Activated CD4-positive, alpha-beta memory T cell treated with anti-CD3 and anti-CD28 coated beads for 36 hours (primary cell): ENCODE measurements at places on chromosomes 6 and 20.

- peaks cover 6% of the 10 kb centered on the region for H3K27me3 ChIP-seq
- H3K4me3 ChIP-seq = no peak overlapping the region
- H3K4me1 ChIP-seq = no peaks in the 10 kb centered on the region
- no peak for DNase-seq
- H3K36me3 ChIP-seq = no peaks in the 10 kb centered on the region
Measured at GRCh38 chr6:84282550-84282949, 55.1 kb upstream of the CEP162 start.

DNA sequence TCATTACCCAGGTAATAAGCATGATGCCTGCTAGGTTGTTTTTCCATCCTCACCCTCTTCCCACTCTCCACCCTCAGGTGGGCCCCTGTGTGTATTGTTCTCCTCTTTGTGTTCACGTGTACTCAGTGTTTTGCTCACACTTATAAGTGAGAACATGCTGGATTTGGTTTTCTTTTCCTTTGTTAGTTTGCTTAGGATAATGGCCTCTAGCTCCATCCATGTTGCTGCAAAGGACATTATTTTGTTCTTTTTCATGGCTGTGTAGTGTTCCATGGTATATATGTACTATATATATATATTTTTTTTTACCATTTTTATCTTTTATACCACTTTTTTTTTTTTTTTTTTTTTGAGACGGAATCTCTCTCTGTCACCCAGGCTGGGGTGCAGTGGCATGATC lies 71.9 kb downstream of the RSPH3 start:
- no peaks in the 10 kb centered on the region for H3K27me3 ChIP-seq
- no peak overlapping the region for H3K4me3 ChIP-seq
- no peaks in the 10 kb centered on the region for H3K36me3 ChIP-seq
- no peak for DNase-seq
- H3K4me1 ChIP-seq = no peaks in the 10 kb centered on the region

- H3K4me1 ChIP-seq = no peaks in the 10 kb centered on the region
- DNase-seq = no peak
- H3K27me3 ChIP-seq = no peaks in the 10 kb centered on the region
- no peak overlapping the region for H3K4me3 ChIP-seq
- H3K36me3 ChIP-seq = peaks cover 10% of the 10 kb centered on the region
- H3K27ac ChIP-seq = no peak overlapping the region
Measured at GRCh38 chr6:162443101-162443500, 284.5 kb downstream of the PRKN start.

DNA sequence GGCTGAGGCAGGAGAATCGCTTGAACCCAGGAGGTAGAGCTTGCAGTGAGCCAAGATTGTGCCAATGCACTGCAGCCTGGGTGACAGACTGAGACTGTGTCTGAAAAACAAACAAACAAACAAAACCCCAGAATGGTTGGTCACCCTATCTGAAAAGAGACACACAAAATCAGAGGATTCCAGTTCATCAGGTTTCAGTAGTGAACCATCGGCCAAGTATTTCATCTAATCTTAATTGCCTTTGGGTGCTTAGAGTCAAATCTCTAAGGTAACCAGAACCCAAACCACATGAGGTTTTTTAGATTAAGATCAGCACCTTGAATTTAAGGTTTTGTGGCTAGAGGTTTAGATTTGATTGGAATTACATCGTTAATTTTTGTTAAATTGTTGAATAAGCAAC lies 8.3 kb upstream of the ZBTB2 start:
- peaks cover 24% of the 10 kb centered on the region for H3K36me3 ChIP-seq
- DNase-seq = no peak
- H3K27me3 ChIP-seq = no peaks in the 10 kb centered on the region
- H3K4me3 ChIP-seq = no peak overlapping the region

DNA sequence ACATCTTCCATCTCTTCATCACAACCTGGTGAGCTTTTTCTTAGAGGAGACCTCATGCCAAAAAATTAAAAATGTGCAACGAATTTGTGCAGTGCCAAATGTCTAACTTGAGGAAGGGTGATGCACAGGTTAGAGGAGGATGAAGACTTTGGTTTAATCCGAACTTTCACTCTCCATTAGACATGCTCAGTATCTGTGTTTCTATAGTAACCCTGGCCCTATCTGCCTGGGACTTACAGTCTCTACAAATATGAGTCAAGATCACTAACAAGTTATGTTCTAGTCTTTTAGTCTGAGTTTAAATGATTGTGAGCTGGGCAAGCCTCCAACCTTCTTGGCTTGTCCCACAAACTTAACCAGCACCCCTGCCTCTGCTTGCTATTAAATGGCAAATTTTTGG lies 377.0 kb downstream of the BMP2 start:
- no peaks in the 10 kb centered on the region for H3K27me3 ChIP-seq
- no peaks in the 10 kb centered on the region for H3K4me1 ChIP-seq
- H3K4me3 ChIP-seq = no peak overlapping the region
- H3K27ac ChIP-seq = no peak overlapping the region

- no peak overlapping the region for H3K4me3 ChIP-seq
- peak; percentile 37 for DNase-seq
- H3K4me1 ChIP-seq = peaks cover 53% of the 10 kb centered on the region
- H3K27me3 ChIP-seq = no peaks in the 10 kb centered on the region
Measured at GRCh38 chr6:31727034-31727716, 1.9 kb downstream of the DDAH2 start.

GRCh38 chr20:60057866-60058807 lies 99.9 kb downstream of the CDH26 start:
- peak; percentile 42 for DNase-seq
- no peaks in the 10 kb centered on the region for H3K27me3 ChIP-seq
- H3K4me1 ChIP-seq = peaks cover 43% of the 10 kb centered on the region
- peak overlapping the region; percentile 56 for H3K4me3 ChIP-seq
- H3K27ac ChIP-seq = peak overlapping the region; percentile 86

GRCh38 chr6:74167511-74167910 lies 471.5 kb downstream of the CD109 start:
- DNase-seq = no peak
- H3K4me1 ChIP-seq = no peaks in the 10 kb centered on the region
- no peaks in the 10 kb centered on the region for H3K27me3 ChIP-seq
- H3K4me3 ChIP-seq = no peak overlapping the region

- H3K36me3 ChIP-seq = peaks cover 10% of the 10 kb centered on the region
- H3K27ac ChIP-seq = peak overlapping the region; percentile 86
- peaks cover 39% of the 10 kb centered on the region for H3K4me1 ChIP-seq
- DNase-seq = no peak
Measured at GRCh38 chr6:45607798-45608197, 230.1 kb upstream of the SUPT3H start.

DNA sequence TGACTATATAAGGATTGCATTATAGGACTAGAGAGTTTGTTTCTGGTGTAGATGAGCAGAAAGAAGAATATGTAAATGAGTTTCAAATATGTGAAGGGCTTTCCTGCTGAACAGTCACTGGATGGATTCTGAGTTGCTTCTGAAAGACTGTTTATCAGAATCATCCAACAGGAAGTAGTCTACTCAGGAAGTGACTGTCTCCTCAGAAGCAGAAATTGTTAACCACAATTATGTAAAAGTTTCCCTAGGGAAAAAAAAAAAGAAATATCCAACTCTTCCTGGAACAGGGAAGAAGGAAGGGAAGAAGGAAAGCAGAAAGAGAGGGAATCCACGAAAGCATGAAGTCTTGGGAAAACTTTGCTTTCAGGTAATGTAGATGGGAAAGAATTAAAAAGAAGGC lies 138.9 kb downstream of the TENT5A start:
- no peaks in the 10 kb centered on the region for H3K36me3 ChIP-seq
- H3K27ac ChIP-seq = no peak overlapping the region
- no peak overlapping the region for H3K4me3 ChIP-seq

DNA sequence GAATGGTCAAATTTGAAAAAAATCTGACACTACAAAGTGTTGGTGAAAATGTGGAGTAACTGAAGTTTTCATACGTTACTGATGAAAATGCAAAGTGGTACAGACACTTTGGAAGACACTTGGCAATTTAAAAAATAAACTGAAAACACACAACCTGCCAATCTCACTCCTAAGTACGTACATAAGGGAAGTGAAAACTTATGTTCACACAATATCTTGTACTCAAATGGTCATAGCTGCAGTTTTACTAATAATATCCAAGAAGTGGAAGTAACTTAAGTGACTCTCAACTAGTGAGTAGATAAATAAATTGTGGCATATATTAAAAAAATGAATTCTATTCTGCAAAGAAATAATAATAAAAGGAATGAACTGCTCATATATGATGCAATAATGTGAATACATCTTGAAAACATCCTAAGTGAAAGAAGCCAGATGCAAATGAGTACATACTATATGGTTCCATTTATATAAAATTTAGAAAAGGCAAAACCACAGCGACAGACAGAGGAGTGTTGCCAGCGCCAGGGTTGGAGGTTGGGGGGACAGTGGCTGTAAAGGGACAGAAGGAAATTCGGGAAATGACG lies 198.2 kb downstream of the ERMARD start:
- H3K4me3 ChIP-seq = no peak overlapping the region
- H3K4me1 ChIP-seq = no peaks in the 10 kb centered on the region
- H3K36me3 ChIP-seq = no peaks in the 10 kb centered on the region
- no peak overlapping the region for H3K27ac ChIP-seq

GRCh38 chr6:42051268-42051653 lies 937 bp downstream of the TAF8 start:
- peaks cover 23% of the 10 kb centered on the region for H3K36me3 ChIP-seq
- DNase-seq = peak; percentile 51
- peak overlapping the region; percentile 99 for H3K27ac ChIP-seq
- peaks cover 60% of the 10 kb centered on the region for H3K4me1 ChIP-seq
- H3K27me3 ChIP-seq = no peaks in the 10 kb centered on the region

- H3K4me1 ChIP-seq = no peaks in the 10 kb centered on the region
- no peak overlapping the region for H3K27ac ChIP-seq
- H3K4me3 ChIP-seq = no peak overlapping the region
- no peak for DNase-seq
Measured at GRCh38 chr6:121660277-121660676, 224.8 kb downstream of the GJA1 start.

GRCh38 chr6:136066005-136066404 lies 184.1 kb downstream of the MTFR2 start:
- no peaks in the 10 kb centered on the region for H3K27me3 ChIP-seq
- DNase-seq = no peak
- H3K4me1 ChIP-seq = no peaks in the 10 kb centered on the region

DNA sequence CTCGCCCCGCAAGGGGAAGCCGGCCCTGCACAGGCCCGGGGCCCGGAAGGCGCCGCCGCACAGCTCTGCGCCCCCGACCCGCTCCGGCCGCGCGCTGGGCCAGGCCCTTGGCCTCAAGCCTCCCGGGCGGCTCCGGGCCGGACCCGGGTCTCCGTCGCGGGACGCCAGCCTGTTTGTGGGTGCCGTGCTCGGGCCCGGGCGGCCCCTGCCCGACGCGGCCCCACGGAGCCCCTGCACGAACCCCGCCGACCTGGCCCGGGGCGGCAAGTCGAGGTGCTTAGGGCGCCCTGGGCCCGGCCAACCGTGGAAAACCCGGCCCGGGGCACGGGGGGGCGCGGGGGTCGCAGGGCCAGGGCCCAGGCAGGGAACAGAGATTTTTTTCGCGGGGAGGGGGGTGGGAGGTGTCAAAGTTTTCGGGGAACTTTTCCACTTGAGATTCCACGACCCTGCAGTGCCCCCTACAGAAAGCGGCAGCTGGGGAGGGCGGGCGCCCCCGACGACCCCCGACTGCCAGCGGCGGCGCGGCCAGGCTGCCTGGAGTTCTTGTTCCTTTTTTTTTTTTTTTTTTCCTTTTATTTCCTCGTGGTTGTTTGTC lies 805 bp upstream of the STX16 start:
- H3K36me3 ChIP-seq = peaks cover 18% of the 10 kb centered on the region
- H3K4me3 ChIP-seq = peak overlapping the region; percentile 99
- peak; percentile 41 for DNase-seq

DNA sequence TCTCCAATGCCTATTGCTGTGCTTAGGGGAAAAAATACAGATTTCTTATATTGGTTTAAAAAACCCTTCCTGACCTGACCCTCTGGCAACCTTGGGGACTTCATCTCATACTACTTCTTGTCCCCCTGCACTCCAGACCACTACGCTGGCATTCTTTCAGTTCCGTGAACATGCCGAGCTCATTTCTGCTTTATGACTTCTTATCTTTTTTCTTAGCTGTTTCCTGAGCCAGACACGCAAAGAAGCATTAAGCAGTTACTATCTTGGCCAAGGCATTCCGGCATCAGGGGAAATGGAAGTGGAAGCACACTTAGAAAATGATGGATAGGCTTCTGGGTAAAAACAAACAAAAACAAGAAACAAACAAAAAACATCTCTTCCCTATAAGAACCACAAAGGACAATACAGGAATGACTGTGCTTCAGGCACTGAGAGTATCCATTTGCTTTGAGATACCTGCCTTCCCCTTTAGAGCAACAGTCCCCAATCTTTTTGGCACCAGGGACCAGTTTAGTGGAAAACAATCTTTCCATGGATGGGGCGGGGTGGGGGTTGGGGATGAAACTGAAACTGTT lies 4.4 kb upstream of the CCDC28A start:
- H3K27ac ChIP-seq = no peak overlapping the region
- no peak for DNase-seq

DNA sequence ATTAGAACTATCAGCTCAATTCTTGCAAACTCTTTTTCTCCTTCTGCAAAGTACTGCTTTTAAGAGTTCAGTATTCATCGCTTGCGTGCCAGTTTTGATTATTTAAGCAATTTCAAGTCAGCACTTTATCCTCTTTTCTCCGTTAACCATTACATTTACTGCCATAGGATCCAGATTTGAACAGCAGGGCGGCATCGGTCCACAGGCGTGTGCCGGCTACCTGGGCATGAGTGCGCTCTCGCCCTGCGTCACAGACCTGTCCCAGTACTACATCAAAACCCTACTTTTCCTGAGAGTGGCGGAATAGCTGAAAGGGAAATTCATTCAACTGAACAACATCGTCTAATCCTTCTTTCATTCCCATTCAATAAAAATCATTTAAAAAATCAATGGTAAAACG lies 53.4 kb downstream of the MYLK4 start:
- no peak overlapping the region for H3K4me3 ChIP-seq
- no peaks in the 10 kb centered on the region for H3K4me1 ChIP-seq
- H3K27me3 ChIP-seq = peaks cover 4% of the 10 kb centered on the region
- H3K27ac ChIP-seq = no peak overlapping the region

DNA sequence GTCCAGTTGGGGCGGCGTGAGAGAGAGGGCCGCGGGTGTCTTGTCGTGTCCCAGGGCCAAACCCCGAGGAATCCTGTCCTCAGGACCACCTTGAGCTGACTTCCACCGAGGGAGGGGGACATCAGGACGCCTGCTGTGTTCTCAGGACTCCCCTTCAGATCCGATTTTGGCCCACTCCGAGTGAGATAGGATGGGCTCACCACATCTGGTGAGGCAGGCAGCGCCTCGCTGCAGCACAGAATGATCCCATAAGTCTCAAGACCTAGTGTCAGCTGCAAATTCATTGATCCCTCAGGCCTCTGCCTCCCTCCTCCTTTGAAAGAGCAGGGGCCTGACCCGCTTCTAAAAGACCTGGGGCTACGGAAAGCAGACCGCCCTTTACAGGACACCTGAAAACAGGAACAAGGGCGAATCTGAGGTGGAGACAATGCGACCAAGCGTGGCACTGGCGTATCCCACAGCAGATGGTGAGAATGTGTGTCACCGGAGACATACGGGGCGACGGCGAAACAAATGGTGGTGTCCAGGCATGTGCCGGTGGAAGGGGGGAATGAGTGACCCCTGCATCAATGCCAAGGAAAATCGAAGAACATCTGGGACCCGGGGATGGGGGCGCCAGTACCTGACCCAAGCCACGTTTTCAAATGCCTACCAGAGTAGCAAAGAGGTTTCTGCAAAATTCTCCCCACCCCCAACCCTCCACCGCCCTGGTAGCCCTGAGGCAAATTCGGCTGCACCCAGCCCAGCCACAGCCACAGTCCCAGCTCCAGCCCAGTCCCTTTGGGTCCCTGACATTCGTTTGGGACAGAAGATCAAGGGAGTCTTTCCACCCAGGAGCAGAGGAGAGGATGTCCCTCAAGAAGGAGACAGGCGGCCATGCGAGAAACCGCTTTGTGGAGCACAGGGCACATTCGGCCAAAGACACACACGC lies 162.1 kb upstream of the ZNF337 start:
- no peaks in the 10 kb centered on the region for H3K36me3 ChIP-seq
- H3K27ac ChIP-seq = no peak overlapping the region
- peaks cover 82% of the 10 kb centered on the region for H3K27me3 ChIP-seq
- H3K4me3 ChIP-seq = no peak overlapping the region
- H3K4me1 ChIP-seq = peaks cover 40% of the 10 kb centered on the region
